ENCODE measurements at places on chromosomes 4 and X.

- DNase-seq = no peak
Measured at GRCh38 chrX:12711435-12712040, 79.7 kb upstream of the PRPS2 start.

DNA sequence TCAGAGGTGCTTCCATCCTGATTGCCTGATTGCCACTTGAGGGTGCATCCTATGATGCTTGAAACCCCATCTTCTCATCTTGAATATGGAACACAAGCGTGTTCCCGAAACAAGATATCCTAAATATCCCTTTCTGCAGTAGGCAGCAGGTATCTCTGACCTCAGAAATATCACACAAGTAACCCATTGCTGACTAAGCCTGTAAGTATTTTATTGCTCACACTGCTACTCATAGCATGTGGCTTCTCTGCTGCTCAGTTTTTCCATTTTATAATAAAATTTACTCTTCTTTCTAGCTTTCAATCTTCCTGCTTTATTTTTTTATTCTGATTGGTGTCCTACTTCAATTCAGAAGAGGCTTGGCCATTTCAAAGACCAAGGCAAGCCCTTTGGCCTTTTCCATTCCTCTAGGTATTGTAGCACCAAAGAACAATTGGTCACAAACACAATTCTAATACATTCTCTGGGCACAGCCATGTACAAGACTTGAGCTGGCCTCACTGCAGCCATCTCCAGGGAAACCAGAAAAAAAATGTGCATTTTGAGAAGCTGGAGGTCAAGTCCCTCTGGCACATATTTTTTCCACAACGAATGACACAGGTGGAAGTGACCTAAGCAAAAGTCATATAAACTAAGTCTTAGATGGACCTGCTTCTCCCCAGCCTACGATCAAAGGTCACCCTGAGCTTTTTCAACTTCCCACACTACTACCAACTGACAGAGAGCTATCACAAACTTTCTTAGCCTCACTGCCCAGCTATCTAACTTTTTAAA lies 107.0 kb downstream of the OR13H1 start:
- DNase-seq = no peak

DNA sequence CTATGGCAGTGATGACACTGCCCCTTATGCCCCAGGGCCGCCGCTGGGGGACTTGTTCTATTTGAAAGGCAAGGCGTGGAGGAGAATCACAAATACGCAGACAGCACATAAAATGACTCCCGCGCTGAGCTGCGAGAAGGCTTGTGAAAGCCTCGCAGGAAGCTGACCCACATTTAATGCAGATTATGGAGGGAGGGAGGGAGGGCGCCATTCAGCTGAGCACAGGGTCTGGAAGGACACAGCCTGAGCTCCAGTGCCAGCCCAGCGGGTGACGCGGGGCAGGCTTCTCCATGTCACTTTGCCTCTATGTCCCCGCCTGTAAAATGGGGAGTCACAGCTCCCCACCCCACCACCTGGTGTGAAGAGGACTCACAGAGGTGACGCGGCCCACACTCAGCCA lies 14.3 kb downstream of the ABLIM2 start:
- peak; percentile 37 for DNase-seq

DNA sequence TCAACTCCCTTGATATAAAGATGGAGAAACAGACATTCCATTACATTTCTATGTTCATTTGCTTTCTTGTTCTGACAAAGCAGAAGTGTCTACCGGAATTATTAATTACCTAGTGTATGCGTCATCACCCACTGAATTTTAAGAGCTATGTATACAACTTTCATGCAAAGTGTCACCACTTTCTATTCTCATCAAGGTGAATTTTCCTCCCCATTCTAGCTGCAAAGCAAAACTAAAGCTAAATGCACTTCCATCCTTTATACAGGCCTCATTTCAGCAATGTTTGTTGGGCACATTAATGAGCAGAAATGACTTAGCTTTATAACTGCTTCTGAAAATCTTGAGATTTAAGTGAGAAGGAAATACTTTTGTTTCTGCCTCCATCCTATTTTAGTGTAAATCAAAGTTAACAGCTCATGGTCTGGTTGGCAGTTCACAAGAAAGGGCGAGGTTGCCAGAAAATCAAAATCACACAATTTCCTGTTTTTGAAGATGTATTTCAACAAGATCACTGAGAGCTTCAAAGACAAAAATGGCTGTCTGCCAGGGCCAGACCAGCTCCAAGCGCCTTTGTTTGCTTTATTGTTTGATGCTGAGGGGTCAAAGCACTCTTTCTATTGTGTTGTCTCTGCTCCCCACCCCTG lies 7.2 kb upstream of the FAM9C start:
- DNase-seq = no peak

DNA sequence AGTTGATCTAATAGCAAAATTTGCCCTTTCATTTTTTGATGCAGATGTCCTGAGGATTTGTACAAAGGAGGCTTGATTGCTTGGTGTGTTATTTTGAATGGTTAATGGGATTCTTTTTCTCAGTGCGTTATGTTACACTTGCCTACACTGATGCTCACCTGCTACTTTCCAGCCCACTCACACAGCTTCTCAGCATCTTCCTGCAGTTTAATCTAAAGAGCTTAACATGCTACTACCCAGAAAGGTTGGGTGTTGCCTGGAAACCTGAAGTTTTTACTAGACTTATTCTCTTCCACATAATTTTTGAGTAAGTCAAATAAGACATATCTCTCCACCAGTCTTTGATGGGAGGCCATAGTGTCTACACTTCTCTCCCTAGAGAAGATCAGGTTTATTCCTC lies 9.9 kb upstream of the GPR101 start:
- no peak for DNase-seq

- no peak for DNase-seq
Measured at GRCh38 chr4:128859887-128860677, 50.6 kb downstream of the JADE1 start.

DNA sequence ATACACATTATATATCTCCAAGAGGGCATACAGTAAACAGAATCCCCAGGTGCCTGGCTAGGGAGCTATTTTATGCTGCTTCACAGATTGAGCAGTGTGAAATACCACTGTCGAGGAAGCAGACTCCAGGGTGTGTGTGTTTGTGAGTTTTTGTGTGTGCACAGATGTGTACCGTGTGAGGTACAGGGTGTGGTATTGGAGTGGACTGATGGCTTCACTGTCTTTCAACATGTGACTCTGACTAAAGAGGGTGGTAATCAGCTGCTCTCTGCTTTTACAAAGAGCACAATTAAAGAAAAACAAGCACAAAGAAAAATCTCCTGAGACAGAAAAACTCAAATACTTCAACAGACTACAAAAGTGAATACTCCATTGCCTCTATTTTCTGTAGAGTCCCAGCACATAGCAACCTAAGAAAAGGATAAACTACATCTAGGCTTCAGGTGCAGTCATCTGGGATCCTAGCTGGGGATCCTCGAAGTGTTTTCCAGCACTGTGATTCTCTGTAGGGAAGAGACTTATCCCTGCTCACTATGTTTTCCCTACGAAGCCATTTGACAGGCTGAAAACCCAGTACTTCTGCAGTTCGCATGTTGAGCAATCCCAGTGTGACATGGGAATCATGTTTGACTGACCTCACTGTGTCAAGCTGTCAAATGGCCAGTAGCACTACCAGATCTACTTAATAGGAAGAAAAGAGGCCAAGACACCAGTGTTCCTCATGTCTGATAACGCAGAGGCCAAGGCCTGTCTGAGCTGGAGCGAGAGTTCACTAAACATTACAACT lies 100.3 kb downstream of the CDS1 start:
- DNase-seq = no peak

GRCh38 chr4:13840502-13841190 lies 213.1 kb upstream of the BOD1L1 start:
- no peak for DNase-seq

GRCh38 chrX:53587795-53588420 lies 98.6 kb downstream of the HUWE1 start:
- no peak for DNase-seq

GRCh38 chr4:145937971-145938611 lies 532 bp downstream of the ZNF827 start:
- no peak for DNase-seq

- peak; percentile 14 for DNase-seq
Measured at GRCh38 chr4:10296730-10297129, 160.5 kb downstream of the ZNF518B start.

DNA sequence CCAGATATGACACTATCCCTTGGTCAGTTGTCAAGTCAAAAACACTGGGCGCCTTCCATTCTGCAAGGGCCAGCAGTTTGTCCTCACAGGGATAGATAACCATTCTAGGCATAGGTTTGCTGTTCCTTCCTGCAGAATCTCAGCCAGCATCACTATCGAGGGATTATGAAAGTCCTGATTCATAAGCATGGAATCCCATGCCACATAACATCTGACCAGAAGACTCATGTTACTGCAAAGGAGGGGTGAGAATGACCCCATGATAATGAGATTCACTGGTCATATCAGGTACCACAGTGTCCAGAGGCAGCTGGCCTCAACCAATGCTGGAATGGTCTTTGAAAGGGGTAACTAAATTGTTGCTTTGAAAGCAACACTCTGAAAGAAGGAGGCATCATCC lies 84.7 kb downstream of the OTC start:
- DNase-seq = no peak

DNA sequence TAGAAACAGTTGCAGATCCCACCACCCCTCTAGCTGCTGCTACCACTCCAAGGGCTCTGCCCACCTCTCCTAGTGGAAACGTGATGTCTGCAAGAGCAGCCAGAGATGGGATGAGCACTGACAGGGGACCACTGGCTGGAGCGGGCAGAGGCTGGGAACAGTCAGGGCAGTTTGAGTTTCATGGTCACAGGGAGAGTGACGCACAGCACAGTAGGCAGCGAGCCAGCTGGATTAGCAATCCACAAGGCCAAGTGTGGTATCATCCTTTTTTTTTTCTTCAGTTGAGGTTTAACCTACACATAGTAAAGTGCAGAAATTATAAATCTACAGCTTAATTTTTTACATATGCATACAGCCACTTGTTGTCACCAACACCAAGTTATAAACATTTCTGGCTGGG lies 6.4 kb upstream of the SCML2 start:
- no peak for DNase-seq

GRCh38 chr4:164550989-164551712 lies 202.8 kb upstream of the SMIM31 start:
- no peak for DNase-seq

- no peak for DNase-seq
Measured at GRCh38 chrX:94041881-94042280, 367.9 kb downstream of the FAM133A start.

DNA sequence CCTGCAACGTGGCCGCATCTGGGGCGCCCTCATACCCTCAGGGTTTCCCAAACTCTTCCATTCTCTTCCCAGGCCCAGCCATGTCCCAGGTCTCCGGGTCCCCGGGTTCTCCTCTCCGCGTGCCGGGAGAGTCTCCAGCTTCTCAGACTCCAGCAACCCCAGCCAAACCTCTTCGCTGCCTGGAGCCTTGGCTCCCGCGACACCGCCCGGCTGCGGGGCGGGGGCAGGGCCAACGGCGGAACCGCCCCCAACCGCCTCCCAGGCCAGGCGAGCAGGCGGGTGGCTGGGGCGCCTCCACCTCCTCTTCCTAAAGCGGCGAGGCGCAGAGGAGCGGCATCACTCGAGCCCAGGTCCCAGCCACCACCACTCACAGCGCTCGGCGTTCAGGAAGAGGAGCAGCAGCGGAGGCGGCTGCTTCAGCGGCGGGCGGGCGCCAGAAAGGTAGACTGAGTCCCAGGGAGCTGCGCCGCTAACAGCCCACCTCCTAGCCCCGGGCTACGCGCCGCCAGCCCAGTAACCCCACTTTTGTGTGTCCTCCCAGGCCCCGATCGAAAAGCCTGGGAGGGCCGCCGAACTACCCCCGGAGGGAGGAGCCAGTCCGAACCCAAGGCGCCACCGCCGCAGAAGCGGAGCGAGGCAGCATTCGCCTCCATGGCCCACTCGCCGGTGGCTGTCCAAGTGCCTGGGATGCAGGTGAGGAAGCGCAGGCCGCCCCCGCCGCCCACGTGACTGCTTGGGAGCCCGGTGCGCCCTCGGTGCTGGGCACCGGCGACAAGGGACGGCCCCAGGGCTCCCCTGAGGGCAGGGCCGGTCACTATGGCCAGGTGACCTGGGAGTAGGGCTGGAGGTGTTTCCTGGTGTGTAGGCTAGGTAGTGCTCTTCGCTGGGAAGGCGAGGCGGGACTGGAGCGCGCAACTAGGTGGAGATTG lies at the start of gene STK26:
Gene STK26 (plus strand): TSS at position 336 of the 929 bp plus-strand sequence. CDS start 316 bp downstream, at position 652.
- peak; percentile 1 for DNase-seq

- DNase-seq = no peak
Measured at GRCh38 chr4:123317211-123317610, 79.4 kb upstream of the SPRY1 start.

DNA sequence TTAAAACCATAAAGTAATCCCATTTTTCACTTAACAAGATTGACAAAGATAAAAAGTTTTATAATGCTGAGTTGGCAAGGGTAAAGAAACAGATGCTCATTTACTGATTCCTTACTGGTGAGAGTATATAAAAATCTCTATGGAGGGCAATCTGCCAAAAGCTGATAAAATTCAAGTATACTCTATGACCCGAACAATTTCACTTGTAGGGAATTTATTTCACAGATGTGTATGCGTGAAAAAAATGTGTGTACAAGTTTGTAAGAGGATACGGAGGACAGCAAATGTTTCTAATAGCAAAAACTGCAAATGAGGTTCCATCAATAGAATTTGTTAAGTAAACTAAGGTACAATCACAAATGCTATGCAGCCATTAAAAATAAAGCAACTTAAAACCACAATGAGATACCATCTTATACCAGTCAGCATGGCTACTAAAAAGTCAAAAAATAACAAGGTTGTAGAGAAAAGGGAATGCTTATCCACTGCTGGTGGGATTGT lies 23.4 kb downstream of the DHX15 start:
- no peak for DNase-seq

DNA sequence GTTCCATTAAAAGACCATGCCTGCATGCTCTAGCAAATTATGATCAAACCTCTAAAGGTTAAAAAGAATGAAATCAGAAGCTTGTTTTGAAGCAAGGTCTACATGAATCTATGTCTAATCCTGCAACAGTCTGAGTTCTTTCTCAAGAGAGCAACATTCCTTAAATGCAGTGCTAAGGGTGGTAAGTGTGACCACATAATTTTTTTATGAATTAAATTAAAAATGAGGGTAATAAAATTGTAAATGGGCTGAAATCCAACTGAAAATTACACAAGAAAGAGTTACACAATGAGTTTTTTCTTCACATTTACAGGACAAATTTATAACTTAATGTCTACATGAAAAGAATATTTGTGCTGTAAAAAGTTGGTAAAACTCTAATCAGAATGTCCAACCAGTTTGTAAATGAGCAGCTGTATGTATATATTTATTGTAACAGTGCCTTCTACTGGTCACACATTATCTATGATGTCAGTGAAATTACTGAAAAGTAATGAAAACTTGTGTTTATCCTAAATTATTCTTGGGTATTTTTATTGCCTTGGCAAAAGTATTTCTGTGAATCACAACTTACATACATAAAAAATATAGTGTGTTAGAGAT lies 336.3 kb upstream of the PITX2 start:
- no peak for DNase-seq
